ENCODE measurements at places on chromosomes 4 and X.

DNA sequence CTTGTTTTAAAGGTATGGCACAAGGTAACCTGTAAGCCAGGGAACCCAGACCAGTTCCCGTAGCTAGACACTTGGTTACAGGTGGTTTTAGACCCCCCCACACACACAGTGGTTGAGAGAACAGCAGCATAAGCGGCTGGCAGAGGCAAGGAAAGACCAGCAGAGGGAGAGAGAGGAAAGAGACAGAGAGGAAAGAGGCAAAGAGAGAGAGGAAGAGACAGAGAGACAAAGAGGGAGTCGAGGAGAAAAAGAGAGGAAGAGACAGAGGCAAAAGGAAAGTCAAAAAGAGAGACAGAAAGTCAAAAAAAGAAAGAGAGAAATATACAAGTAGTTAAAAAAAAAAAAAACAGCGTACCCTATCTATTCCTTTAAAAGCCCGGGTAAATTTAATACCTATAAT, 19.5 kb upstream of the PCSK1N start:
- DNase-seq = no peak

- no peak for DNase-seq
Observed at GRCh38 chrX:132843363-132843762, 115.1 kb downstream of the HS6ST2 start.

- no peak for DNase-seq
Observed at GRCh38 chr4:7798178-7798995, 141.3 kb downstream of the AFAP1 start.

- no peak for DNase-seq
Observed at GRCh38 chr4:143512978-143513313, 556 bp upstream of the SMARCA5 start.

DNA sequence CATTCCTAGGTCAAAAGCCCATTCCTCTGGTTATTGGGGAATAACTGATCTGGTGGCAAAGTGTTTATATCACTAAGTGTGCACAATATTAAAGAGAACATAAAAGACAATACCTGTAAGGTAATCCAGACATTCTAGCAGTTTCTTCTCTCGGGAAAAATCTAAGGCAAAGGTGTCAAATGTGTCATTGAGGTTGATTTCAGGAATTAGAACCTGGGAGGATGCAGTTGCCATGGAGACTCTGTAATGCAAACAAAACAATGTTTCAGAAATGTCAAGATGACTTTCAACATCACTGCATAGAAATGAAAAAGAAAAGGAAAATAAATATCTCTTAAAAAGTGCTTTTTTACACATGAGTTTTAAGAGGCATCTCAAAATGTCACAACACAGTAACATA, 145.9 kb downstream of the MID1 start:
- DNase-seq = no peak

- no peak for DNase-seq
Observed at GRCh38 chr4:87882321-87882720, 49.6 kb downstream of the MEPE start.

DNA sequence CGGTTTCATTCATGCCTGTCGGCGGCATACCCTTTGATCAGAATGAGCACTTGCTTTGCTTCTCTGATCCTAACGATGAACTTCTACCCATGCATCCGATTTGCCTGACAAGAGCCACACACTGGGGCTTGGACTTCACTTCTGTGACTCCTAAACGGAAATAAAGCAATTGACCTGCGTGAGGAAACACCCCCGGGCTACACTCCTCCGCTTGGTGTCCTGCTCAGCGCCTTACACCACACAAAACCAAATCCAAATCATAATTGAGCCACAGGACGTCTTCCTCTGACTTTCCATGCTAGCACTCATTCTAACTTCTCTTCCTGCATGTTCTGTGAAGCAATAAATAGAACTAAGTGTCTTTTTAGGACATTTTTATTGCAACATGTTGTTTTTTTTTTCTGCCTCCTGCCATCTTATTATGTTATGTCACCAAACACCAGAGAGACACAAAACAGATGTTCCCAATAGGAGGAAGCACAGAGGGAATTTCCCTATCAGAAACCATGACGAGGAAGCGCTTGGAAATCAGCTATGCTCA, 110.8 kb upstream of the FAM9B start:
- no peak for DNase-seq

All from stimulated activated CD8-positive, alpha-beta memory T cell treated with anti-CD3 and anti-CD28 coated beads, Interleukin-15, amount 100 ng/mL, for 4 hours (primary cell).